SW 1271 (cell line): ENCODE measurements at places on chromosomes 4 and X.
A peak's percentile ranks its signal among the peaks of the same experiment; 100 is the strongest.

DNA sequence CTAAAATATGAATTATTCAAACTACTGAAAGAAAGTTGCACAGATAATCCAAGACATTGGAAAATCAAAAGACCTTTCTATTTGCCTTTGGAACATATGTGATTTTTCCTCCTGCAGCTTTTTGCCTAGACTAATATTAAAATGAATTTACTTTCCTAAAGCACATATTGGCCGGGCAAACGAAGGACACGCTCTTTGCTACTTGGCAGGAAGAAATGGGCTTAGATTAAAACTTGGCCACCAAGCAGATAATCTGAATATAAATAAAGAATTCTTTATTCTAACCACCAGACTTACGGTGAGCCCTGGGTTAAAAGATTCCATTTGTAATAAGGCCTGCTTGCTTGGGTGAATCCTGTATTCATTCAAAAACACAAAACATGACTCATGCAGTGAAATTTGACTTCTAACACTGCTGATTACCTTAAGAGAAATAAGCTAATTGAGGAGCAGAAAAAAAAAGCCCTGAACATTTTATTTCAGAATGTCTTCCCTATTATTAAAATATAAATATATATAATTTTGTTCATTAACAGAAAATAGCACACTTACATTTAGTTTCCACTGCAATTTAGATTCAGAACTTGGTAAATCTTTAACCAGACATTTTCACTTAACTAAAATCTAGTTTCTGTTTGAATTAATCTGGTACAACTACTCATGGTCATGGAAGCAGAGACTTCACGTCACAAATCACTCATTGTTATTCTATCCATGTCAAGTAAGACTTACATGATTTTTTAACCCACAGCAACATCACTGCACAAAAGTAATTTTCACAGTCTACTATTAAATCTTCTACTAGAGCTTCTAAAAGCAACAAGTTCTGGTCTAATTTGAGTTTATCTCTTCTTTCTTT, 116.1 kb upstream of the PLAC1 start:
- DNase-seq: no peak

DNA sequence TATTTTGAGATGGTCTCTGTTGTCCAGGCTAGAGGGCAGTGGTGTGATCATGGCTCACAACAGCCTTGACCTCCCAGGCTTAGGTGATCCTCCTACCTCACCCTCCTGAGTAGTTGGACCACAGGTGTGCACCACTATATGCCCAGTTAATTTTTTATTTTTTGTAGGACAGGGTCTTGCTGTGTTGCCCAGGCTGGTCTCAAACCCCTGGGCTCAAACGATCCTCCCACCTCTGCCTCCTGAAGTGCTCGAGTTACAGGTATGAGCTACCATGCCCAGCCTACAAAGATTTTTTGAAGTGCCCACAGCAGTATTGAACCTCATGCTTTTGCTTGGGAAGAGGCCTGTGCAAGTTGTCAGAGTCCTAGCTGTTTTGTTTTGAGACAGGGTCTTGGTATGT, 31.1 kb downstream of the NSD2 start:
- DNase-seq: no peak

DNA sequence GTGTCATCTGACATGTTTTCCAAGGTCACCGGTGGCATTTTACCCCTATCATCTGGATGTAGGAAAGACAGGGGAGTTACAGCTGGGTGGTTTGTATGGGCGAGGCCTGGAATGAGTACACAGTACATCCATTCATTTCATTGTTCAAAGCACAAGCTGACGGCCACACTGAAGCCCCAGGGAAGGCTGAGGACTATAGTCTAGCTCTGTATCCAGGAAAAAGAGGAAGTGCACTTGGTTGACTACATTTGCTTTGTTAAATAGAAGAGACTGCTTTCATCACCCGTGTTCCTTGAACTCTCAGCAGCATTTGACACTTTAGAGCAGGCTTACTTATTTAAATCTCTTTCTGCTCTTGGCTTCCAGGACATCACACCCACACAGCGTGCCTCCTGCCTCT, 1041.0 kb upstream of the TENM3 start:
- DNase-seq: no peak

DNA sequence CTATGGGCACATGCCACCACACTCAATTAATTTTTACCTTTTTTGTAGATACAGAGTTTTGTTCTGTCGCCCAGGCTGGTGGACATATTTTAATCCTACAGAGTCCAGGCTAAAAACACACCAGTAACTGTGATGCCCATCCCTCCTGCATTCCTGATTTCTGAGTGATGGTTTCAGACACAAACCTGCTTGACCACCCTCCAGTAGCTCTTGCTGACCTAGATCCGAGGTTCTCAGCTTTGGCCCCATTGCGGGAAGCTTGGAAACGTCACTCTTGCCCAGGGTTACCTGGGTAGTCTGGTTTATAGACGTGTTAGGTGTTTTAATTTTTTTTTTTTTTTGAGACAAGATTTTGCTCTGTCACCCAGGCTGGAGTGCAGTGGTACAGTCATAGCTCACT, 7.5 kb downstream of the CD99 start:
- DNase-seq: no peak

GRCh38 chrX:9355739-9356138, 109.1 kb upstream of the TBL1X start:
- no peak for DNase-seq

DNA sequence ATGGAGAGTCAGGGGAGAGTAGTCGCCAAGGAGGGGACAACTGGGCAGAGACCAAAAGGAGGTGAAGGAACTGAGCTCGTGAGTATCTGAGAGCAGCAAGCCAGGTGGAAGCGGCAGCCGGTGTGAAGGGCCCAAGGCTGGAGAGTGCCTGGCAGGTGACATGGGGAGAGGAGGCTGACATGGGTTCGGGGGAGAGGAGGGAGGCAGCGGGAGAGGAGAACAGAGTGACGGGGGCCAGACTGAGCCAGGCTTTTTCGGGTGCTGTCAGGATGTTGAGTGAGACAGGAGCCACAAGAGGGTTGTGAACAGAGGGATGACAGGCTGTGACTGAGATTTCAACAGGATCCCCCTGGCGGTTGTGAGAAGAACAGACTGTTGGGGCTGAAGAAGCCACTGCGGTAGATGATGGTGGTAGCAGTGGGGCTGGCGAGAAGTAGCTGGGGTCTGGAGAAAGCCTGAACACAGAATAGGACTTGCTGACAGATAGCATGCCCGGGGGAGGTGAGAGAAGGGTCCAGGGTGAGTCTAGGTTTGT, 5.7 kb downstream of the ELK1 start:
- no peak for DNase-seq

DNA sequence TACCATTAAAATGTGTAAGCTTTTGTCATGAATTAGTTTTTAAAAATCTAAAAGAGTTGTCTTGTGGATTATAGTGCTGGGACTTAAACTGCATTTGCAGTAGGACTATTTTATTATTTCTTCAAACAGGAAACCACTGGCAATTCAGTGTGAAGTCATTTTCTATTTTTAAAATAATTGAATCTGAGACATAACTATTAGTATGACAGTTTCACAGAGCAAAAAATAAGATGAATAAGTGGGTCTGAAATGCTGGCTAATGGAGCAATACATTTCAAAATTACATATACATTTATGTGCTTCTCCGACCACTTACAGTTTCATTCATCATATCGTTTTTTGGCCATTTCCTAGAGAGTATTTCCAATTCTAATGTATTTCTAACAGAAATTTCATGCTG, 75.3 kb upstream of the RAPGEF2 start:
- no peak for DNase-seq

DNA sequence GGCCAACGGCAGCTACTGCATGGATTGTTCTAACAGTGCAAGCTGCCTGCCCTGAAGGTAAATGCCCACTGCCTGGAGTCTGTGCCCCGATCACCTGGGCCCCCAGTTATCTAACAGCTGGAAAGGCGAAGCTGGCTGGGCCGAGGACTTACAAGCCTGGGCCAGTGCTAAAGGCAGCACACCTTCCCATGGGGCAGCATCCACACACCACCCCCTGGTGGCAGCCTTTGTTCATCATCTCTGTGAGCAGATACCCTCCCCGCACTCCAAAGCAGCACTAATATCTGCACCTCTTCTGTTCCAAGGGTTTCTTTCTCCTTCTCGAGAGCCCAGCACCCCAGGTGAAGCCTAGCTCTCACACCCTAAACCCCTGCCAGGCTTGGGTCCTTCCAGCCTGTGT, 7.6 kb downstream of the SLC2A9 start:
- peak; percentile 6 for DNase-seq
